ENCODE measurements at places on chromosomes 1 and 21.

DNA sequence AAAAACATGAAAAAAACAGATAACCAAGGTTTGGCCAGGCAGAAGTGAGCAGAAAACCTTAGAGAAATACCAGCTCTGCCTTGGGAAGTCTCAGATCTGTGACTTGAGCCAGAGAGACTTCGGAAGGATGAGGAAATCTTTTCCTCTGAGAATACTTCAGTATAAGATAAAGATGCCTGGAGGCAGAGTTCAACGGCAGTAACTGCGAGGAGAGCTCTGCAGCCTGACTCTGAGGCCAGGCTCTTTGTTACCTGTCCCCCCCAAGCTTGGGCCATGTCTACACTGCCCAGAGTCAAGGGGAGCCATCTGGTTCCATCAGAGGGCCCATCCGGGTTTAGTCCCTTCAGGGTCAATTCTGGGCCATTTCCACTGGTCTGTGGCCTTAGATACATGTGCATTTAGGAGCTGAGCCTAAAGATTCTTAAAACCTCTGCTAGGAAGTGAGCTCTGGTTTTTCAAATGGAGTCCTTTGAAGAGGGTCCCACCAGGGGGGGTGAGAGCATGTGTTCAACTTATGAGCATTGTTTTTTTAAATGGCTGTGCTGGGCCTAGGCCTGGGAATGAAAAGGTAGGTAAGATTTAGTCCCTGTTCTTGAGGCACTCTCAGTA lies 8.7 kb downstream of the KIRREL1 start:
- DNase-seq, result no peak

DNA sequence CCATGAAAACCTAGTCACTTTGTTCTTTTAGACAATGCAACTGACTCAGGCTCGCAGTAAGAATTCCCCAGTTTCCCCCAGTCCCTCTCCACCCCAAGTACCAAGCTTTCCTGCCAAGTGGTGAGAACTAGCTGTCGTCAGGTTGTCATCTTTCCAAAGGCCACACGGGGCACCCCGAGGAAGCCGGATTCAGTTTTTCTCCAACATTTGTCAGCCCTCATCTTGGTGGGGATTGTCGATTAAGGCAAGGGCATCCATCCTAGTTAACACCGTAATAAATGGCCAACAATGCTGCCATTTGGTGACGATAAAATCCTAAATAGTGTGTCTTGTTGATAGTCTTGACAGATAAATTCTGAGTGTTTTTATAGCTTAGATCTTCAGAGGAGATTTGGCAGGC lies 55.9 kb upstream of the PROX1 start:
- DNase-seq, result no peak

GRCh38 chr1:181397845-181398244 lies 85.5 kb upstream of the CACNA1E start:
- no peak for DNase-seq

DNA sequence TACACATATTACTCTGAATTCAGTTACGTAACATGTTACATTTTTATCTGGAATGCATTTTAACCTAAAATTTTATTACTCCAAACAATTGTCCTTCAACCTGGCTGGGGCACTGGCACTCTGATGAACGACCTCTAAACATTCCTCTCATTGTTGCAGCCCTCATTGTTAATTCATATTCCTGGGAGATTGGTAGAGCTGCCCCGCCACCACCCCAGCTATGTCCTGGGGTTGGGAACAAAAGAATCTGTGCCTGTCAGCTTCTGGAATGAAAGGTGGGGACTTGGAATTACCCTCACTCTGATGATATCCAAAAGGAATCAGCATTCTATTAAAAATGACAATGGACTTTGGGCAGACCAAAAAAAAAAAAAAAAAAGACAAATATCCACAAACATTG lies 38.0 kb upstream of the DESI2 start:
- DNase-seq, result no peak

DNA sequence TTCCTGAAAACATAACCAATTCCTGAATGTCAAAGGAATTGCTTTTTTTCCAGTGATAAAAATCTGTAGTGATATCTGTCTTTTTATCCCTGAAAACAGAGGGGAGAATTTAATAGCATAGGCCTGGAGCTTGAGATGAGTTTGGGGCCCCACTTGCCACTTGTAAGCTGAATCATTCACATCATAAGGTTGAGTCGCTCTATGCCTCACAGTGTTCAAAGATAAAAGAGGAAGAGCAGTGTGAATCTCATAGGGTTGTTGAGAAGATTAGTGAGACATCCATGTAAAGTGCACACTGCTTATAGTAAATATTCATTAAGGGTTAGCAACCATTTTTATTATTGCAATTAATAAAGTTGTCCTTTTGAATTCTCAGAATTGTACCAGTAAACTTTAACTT lies 271.3 kb downstream of the DNM3 start:
- DNase-seq, result no peak

- no peak for DNase-seq
Observed at GRCh38 chr1:44293761-44294315, 61.2 kb downstream of the ERI3 start.

- peak; percentile 20 for DNase-seq
Observed at GRCh38 chr21:42276526-42277154, 38.6 kb downstream of the TFF3 start.

DNA sequence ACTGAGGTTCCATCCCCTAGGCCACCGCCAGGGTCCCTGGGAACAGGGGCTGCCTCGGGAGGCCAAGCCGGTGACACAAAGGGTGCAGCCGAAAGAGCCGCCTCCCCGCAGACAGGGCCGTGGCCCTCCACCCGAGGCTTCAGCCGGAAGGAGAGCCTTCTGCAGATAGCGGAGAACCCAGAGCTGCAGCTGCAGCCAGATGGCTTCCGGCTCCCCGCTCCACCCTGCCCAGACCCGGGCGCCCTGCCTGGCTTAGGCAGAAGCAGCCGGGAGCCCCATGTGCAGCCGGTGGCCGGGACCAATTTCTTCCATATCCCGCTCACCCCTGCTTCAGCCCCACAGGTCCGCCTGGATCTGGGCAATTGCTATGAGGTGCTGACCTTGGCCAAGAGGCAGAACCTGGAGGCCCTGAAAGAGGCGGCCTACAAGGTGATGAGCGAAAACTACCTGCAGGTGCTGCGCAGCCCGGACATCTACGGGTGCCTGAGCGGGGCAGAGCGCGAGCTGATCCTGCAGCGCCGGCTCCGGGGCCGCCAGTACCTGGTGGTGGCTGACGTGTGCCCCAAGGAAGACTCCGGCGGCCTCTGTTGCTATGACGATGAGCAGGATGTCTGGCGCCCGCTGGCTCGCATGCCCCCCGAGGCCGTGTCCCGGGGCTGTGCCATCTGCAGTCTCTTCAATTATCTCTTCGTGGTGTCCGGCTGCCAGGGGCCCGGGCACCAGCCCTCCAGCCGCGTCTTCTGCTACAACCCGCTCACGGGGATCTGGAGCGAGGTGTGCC lies 1.4 kb downstream of the KLHDC7A start:
- no peak for DNase-seq

DNA sequence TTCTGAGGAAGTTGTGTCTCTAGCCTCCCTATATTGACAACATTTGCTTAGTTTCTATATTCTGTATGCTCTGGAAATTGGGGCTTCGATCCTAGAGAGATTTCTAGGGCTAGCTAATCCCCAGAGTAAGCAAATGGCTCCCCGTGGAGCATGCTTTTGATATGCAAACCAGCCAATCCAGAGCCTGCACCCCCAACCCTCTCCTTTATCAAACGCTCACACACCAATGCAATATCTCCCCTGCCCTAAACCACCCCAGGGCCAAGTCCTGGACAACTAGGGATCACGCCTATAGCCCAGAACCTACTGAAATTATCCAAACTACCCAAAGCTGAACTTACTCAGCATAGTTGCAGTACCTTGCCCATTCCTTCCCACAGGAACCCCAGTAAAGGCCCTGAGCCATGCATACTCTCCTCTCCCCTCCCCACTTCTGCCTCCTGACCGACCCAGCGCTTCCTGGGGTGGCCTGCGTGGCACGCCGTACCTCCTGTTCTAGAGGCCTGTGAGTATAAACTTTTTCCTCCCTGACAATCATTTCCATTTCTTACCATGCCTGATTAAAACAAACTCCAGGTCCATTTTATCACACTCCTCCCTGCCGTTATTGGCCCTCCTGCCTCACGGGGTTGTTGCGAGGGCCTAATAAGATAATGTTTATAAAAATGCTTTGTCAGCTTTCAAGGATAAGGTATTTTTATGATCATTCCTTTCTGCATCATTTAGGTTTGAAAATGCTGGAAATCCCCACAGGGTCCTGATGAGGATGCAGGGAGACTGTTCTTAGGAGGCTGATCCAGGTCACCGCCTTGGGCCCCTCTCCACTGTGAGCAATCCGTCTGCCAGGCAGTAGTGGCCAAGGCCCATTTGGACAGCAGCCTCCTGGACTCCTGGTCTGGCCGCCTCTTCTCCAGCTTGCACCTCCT lies 102.7 kb downstream of the TENT5C start:
- DNase-seq, result no peak

DNA sequence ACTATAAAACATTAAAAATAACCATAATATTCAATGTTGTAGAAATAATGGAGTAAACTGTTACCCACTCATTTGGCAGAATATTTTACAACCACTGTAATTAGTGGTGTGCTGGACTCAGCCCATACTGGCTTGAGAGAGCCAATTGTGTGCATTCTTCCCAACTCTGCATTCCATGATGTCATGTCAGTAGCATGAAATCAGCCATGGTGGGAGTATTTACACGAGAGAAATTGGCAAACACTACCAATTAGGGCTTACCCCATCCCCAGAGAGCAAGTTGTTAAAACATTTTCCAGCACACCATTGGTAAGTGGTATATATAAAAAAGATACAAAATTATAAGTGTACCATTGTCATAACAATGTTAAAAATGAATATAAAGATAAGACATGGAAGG lies 19.1 kb upstream of the QSOX1 start:
- DNase-seq, result no peak

- no peak for DNase-seq
Observed at GRCh38 chr1:19375631-19376400, 63.7 kb downstream of the SLC66A1 start.

- DNase-seq, result no peak
Observed at GRCh38 chr1:220281159-220281574, 8.9 kb upstream of the RAB3GAP2 start.

GRCh38 chr1:98049370-98050135 lies 128.7 kb upstream of the DPYD start:
- peak; percentile 91 for DNase-seq

GRCh38 chr1:165595246-165595938 lies 35.6 kb upstream of the MGST3 start:
- DNase-seq, result no peak

GRCh38 chr1:185956881-185957280 lies 222.7 kb downstream of the HMCN1 start:
- no peak for DNase-seq

- DNase-seq, result no peak
Observed at GRCh38 chr1:51564124-51564523, 45.1 kb upstream of the EPS15 start.

DNA sequence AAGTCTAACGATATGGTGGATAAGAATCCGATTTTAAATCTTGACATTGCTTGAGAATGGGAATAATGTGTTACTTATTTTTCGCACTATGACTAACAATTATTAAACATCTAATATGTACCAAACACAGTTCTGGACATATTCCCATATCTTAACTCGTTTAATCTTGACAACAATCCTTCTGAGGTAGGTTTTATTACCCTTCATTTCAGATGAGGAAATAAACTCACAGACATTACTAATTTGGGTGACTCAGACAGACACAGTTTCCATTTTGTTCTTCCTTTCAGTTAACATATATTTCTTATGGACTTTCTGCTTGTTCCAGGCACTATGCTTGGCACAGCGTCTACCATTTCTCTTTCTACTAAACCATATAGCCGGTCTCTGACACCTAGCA lies 244.8 kb downstream of the SMYD3 start:
- no peak for DNase-seq

- DNase-seq, result no peak
Observed at GRCh38 chr1:168328731-168329364, 48.2 kb downstream of the TBX19 start.

GRCh38 chr1:34070201-34070836 lies 94.7 kb downstream of the CSMD2 start:
- DNase-seq, result no peak

- no peak for DNase-seq
Observed at GRCh38 chr1:159911326-159912070, 11.5 kb upstream of the CFAP45 start.

GRCh38 chr1:201955729-201956143 lies 433 bp downstream of the TIMM17A start:
- no peak for DNase-seq

DNA sequence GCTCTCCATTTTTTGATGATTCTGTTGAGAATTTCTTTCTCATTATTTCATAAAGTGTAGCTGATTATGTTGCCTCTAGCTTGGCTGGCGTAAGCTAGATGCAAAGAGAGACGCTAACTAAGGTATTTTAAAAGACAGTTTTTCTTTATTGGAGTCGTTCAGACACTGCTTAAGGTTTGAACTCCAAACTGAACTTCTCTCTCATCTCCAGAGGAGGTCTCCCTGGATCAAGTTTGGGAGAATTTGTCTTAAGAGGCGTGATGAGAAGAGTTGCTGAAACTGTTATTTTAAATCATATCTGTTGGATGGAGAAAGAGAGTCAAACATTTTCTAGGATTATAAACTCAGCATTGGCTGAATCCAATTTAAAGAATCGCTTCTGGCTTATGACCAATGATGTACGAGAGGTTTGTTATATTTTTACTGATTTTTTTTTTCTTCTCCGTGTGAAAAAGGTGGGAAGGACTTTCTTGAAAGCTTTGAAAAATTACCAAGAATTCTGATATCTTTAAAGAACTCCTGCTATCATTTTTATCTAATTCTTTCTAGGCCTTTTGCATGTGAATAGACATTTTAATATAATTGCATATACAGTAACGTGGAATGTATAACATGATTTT lies 34.0 kb downstream of the MAP3K7CL start:
- DNase-seq, result no peak

All from posterior cingulate gyrus (tissue), 11 donors.